ENCODE measurements at places on chromosomes 7 and 10. TPM values are rescaled to one million over a fixed set of nuclear protein-coding genes. Genes with fewer than 3 reads are reported as not detected.

The ADAP1 gene
- 143 TPM for total RNA-seq

The AGAP4 gene
- 24.3 TPM for total RNA-seq

The GRM8 gene
- 9.7 TPM for total RNA-seq

The ZNF117 gene
- 2.2 TPM for total RNA-seq

The GET4 gene
- 49.4 TPM for total RNA-seq

The EPC1 gene
- total RNA-seq = 63.2 TPM

The MBL2 gene
- not detected for total RNA-seq

Measured in transverse colon (tissue), 4 donors.